NCI-H82 (cell line): ENCODE measurements at places on chromosomes 1 and 21.

DNA sequence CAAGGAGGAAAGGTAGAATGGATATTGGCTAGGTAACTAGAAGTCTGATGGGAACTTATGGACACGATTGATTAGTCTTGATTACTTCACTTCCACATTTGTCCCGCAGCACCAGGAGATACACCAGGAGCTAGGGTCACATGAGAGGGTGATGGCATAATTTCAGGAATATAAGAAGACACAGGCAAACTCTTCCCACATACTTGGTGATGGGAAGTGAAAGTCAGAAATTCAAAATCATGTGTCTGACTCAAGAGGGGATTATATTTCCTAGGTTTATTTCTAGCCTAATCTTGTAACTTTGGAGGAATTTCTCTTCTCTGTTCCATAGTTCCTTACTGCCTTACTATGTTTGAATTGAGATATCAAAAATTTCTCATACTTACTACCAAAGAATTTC, 185.0 kb downstream of the PBX1 start:
- DNase-seq, result no peak

- DNase-seq, result no peak
These were observed 120.0 kb downstream of the GIPC2 start for GRCh38 chr1:78165816-78166215.

DNA sequence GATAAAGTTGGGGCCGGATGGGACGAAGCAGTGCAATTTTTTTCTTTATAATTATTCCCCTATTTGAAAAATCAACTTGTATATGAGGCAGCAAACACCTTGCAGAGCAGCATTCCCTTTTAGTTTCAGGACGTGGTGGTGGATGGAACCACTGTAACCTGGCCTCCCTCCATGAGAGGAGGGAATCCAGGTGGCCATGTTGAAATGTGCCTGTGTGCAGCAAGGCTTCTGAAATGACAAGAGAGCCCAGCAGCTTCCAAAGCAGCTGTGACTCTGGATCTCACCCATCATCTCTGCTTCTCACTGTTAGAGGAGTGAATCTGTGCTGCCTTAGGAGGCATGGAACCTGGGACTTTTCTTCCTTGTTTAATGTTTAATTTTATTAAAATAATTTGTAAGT, 42.3 kb downstream of the NFIA start:
- DNase-seq, result no peak

DNA sequence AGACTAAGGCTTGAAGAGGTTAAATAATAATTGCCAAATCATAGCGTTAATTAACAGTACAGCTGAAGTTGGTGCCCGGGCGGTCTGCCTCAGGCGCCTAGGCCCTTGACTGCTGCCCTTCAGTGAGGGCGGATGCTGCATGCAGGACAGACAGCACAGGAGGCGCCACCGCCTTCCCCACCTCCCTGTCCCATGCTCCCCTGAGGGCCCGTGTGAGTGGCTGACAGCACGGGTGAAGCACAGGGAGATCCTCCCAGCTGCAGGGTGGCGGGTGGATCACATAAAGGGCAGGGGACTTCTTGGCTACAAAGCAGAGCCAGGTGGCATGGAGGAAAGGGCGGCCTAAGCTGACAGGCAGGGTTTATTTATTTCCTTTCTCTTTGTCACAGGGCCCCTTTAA, 49.1 kb downstream of the DDX20 start:
- peak; percentile 71 for DNase-seq

DNA sequence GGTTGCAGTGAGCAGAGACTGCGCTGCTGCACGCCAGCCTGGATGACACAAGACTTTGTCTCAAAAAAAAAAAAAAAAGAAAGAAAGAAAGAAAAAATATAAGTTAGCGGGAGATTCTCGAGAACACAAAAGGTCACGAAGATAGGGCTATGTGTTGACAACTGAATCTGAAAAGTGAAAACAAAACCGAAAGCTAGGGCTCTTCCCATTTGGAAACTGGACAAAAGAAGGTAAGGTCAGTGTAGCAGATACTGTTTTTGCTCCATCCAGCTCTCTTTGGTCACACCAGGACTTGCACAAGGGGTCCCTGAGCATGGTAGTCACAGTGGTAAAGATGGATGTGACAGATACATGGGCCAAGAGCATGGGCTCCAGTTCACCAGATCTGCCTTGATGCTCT, 60.4 kb upstream of the MAP10 start:
- no peak for DNase-seq

- peak; percentile 18 for DNase-seq
These were observed 35.4 kb upstream of the CITED4 start for GRCh38 chr1:40897513-40897912.

GRCh38 chr21:35593000-35593502, 467.3 kb downstream of the SETD4 start:
- no peak for DNase-seq

GRCh38 chr1:25217015-25217414, 15.3 kb downstream of the SYF2 start:
- peak; percentile 30 for DNase-seq

GRCh38 chr1:89271341-89272015, 1.2 kb downstream of the GBP5 start:
- DNase-seq, result no peak

DNA sequence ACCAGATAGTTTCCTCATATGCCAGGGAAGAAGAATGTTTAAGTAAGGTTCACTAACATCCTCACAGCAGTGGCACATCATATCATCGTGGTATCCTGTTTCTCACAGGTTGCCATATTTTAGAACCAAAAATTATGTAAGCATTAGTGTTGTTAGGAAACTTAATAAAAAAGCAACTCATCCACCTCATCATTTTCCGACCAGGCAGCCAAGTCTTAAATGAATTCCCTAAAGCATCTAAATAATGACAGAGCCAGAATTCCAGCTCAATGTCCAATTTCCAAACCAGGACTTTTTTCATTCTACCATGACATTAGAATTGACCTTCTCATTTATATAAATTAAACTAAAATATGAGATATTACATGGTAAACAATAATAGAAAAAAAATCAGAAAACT, 272.7 kb downstream of the NTNG1 start:
- no peak for DNase-seq

DNA sequence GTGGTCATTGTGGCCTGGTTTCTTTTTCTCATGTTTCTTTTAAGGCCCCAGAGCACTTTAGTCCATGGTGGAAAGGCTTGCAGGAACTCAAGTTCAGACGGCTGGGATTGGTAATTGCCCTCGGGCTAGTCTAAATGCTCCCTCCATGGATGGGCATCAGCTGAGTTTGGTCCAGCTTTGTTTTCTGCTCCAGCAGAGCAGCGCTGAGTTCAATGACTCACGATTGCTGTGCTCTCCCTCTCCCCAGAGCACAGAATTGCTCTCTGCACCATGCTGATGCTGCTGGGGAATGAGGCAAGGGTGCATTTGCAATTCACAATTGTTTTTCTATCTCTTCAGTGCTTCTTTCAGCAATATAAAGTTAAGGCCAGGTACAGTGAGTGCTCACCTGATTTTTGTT, 1.8 kb upstream of the OR2T6 start:
- DNase-seq, result no peak

GRCh38 chr1:110310300-110310699, 28.9 kb upstream of the RBM15 start:
- DNase-seq, result no peak

GRCh38 chr1:48581270-48581669, 109.3 kb upstream of the SPATA6 start:
- DNase-seq, result no peak

GRCh38 chr1:58447886-58448285, 98.6 kb downstream of the OMA1 start:
- peak; percentile 82 for DNase-seq

- no peak for DNase-seq
These were observed 40.5 kb upstream of the SAMD13 start for GRCh38 chr1:84260852-84261518.

GRCh38 chr1:32020339-32020738, 6.7 kb downstream of the KHDRBS1 start:
- no peak for DNase-seq

GRCh38 chr21:41222247-41223068, 54.5 kb downstream of the BACE2 start:
- DNase-seq, result no peak

DNA sequence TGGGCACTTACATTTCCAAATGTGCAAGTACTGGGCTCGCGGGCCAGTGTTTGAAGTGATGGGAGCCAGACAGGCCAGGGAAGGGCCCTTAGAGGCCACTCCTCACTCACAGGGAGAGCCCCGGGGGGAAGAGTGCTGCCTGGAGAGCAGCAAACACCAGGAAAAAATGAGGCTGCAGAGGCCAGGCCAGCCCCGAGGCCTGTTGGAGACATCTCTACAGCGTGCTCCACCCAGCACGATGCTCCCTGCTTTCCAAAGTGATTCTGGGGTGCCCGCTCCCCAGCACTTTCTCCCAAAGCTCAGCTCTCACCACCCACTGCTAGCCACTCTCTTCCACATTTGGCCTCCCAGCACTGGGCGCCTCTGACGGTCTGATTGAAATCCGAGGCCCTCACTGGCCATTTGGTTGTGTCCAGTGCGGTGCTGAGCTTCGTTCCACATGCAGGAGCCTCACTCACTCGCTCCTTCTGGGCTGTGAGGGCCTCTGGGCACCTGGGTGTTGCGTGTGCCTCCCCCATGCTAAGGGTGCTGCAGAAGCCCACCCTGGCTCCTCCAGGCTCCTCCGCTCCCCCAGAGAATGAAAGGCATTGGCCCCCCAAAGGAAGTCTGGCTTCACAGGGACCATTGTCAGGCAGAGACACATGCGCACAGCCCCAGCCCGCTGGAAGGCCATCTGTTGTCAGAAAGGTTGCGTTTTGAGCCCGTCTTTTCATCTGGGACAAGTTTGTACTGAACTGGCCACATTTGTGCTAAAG, 385.4 kb upstream of the VAMP3 start:
- no peak for DNase-seq
